Hematopoietic multipotent progenitor cell treated with erythropoietin and hydrocortisone succinate and interleukin-3 and kit ligand, for 8 days (in vitro differentiated cells): ENCODE measurements at places on chromosomes 13 and 19.

GRCh38 chr13:109160357-109160756 lies 530.9 kb downstream of the MYO16 start:
- no peak for DNase-seq

GRCh38 chr19:40684280-40684679 lies 6.2 kb downstream of the NUMBL start:
- DNase-seq: no peak

DNA sequence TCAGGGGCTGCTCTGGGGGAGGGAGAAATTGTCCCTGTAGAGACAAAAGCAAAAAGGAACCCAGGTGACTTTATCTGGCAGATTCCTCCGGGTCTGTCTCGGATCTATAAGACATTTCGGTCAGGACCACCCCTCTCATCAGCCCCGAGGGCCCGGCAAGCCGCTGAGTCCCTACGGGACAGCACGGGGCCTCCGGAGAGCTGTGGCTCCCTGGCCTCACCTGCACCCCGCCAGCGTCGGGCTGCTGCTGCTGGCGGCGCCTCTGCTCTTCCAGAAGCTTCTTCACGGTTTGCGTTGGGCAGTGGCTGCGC lies 1.9 kb downstream of the NFKBID start:
- DNase-seq: no peak

DNA sequence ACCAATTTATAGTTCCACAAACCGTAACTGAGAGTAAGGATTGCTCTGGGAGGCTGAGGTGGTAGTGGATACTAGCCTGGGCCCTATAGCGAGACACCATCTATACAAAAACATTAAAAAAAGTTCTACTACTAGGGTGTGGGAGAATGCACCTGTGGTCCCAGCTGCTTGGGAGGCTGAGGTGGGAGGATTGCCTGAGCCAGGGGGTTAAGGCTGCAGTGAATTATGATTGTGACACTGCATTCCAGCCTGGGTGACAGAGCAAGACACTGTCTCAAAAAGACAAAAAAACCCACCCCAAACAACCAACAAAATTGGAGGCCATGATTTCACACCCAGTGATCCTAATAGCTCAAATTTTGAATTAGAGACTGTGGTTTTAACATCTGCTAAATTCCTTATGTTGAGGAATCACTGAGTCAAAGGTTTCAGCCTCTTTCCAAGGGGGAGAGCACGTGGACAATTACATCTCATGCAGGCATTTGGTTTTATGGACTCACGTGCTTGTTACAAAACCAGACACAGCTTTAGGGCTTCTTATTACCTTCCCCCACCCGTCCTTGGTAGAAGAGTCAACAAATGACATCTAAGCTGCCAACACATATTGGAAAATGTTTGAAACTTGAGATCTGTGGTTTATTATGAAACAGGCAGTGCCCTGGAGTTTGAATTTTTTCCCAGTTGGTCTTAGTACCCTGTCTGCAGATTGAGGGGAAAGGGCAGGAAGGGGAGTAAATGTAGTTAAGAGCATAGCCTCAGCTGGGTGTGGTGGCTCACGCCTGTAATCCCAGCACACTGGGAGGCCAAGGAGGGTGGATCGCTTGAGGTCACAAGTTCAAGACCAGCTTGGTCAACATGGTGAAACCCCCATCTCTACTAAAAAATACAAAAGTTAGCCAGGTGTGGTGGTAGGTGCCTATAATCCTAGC lies 18.5 kb downstream of the CYP2A6 start:
- DNase-seq: peak; percentile 30

GRCh38 chr13:106187501-106188095 lies 347.9 kb downstream of the EFNB2 start:
- DNase-seq: no peak

GRCh38 chr19:6312018-6312417 lies 21.4 kb downstream of the ACER1 start:
- no peak for DNase-seq

DNA sequence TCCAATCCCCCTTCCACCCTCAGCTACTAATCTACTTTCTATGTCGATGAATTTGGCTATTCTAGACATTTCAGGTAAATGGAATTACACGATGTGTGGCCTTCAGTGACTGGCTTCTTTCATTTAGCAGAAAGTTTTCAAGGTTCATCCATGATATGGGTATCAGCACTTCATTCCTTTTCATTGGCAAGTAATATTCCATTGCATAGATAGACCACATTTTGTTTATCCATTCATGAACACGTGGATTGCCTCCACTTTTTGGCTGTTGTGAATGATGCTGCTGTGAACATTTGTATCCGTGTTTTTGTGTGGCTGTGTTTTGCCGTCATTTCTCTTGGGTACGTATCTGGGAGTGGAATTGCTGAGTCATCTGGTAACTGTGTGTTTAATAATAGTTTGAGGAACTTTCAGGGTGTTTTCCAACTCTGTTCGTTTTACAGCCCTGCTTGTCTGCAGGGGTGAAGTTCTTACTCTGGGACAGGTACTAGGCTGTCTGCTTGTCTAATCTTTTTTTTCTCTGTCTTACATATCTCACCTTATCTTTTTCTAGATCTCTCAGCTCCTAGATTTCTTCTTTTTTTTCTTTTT lies 32.5 kb downstream of the MARK4 start:
- peak; percentile 36 for DNase-seq

- no peak for DNase-seq
Measured at GRCh38 chr19:17835182-17836006, 12.4 kb downstream of the JAK3 start.

GRCh38 chr19:5738423-5738822 lies 18.0 kb downstream of the CATSPERD start:
- no peak for DNase-seq

- DNase-seq: no peak
Measured at GRCh38 chr13:48504606-48505005, 28.3 kb downstream of the RCBTB2 start.

- DNase-seq: no peak
Measured at GRCh38 chr13:27578121-27579030, 42.0 kb downstream of the LNX2 start.

- no peak for DNase-seq
Measured at GRCh38 chr19:7304200-7304599, 10.0 kb upstream of the INSR start.

DNA sequence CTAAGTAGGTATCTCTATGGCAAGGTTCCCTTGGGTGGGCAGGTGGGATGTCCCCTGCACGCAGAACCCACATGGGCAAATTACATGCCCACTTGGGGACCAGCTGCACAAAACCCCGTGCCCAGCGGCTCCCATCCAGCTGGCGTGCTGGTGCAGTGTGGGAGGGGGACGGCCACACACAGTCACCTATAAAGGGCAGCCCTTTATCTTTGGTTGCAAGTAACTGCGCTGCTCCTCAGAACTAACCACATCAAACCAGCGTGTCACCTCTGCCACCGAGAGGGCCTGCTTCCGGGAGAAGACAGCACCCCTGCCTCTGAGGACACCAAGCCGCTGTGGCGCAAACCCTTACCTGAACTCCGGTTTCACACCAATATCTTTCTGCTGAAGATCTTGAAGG lies 32.2 kb downstream of the ANKRD27 start:
- DNase-seq: no peak

DNA sequence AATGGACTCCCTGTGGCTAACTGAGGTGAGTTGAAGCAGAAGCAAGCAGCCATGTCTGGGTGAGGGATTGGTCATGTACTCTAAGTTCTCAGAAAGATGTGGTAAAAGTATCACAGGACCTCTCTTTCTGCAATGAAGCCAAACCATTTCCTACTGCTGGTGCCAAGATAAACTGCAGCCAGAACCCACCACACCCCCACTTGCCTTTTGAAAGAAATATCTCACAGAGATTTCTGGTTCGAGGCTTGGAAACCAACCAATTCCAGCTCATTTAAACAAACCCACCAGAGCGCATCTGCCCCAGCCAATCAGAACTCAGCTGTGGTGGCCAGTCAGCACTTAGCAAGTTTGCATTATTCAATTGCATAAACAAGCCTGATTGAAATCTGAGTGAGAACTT lies 204.5 kb upstream of the ATXN8OS start:
- DNase-seq: no peak

GRCh38 chr19:1582201-1582600 lies 10.5 kb downstream of the MBD3 start:
- DNase-seq: no peak

GRCh38 chr13:67726979-67727378 lies 496.8 kb upstream of the PCDH9 start:
- no peak for DNase-seq

- DNase-seq: no peak
Measured at GRCh38 chr13:40787062-40787461, 2.3 kb upstream of the SLC25A15 start.

DNA sequence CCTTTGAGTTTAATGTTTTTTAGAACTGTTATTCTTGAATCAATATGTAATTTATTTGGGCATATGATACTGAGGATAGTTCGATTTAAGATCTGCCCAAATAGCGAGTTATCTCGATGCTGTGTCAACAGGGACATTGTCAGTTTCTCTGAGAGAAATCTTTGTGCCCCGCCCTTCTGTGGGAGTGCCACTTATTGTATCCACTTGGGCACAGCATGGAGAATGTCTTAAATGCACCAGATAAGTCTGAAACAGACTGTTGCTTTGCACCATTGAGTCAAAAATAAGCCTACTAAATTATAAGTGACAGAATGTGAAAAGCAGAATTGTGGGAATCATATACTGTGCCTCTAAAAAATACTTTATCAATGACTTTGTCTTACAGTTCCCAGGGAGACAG lies 45.6 kb downstream of the RNASEH2B start:
- peak; percentile 70 for DNase-seq

DNA sequence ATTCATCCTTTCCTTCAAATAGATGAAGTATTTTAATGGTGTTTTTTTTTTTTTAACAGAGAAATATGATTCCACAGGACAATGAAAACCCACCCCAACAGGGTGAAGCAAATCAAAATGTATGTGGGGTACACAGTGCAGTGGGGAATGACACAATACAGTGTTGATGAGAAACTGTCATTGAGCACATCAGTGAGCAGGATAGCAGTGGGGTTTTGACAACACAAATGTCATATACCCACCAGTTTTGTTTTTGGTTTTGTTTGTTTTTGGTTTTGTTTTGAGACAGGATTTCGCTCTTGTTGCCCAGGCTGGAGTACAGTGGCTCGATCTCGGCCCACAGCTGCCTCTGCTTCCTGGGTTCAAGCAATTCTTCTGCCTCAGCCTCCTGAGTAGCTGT lies 29.2 kb downstream of the ZNF844 start:
- peak; percentile 10 for DNase-seq

GRCh38 chr19:46574533-46574932 lies 26.6 kb upstream of the CALM3 start:
- DNase-seq: peak; percentile 55

GRCh38 chr13:92354583-92354982 lies 872.0 kb upstream of the GPC6 start:
- no peak for DNase-seq

DNA sequence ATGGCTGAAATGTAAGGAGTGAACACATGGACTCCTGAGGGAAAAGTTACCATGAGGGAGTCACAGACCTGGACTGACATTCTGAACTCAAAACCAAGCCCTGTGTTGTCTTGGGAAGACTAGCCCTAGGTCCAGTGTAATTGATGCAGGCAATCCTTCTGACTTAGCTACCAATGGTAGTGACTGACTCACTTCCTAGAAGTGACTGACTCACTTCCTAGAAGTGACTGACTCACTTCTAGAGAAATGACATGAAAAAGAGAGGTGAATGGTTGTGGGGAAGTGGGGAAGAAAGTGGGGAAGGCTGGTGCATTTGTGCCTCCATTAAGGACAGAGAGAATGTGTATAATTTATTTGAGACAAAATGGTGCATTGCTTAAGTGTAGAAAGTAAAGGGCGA lies 49.9 kb downstream of the EDNRB start:
- DNase-seq: no peak

DNA sequence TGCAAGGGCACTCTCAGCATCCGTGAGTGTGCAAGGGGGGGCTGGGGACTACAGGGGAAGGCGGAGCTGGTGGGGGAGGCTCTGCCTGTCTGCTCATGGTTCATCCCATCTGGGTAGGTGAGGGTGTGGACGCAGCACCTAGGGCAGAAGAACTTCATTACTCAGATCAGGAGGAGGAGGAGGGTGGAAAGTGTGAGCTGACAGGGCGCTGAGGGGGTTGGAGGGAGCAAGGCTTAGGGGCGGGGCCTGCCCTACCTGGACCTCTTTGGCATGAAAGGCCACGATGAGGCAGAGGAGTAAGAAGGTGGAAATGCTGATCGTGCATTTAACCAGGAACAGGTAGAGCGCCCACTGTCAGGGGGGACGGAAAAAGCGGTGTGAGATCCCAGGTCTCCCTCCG lies 4.5 kb downstream of the KCNN4 start:
- no peak for DNase-seq

DNA sequence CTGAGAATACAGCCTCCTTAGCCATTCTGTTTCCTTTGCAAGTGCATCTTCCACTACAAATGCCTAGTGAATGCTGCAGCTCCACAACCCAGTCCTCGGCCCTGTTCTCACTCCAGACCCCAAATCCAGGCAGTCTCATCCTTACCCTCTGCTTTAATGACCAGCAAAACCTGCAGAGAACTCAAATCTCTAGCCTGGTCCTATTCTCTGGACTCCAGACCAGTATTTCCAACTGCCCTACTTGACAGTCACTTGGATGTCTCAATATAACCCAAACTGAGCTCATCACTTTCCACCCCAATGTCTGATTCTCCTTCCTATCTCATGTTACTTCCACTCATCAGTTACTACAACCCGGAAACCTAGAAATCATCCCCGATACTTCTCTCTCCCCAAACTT lies 2.6 kb upstream of the EBPL start:
- no peak for DNase-seq

GRCh38 chr13:26779321-26779720 lies 18.7 kb upstream of the GPR12 start:
- no peak for DNase-seq

DNA sequence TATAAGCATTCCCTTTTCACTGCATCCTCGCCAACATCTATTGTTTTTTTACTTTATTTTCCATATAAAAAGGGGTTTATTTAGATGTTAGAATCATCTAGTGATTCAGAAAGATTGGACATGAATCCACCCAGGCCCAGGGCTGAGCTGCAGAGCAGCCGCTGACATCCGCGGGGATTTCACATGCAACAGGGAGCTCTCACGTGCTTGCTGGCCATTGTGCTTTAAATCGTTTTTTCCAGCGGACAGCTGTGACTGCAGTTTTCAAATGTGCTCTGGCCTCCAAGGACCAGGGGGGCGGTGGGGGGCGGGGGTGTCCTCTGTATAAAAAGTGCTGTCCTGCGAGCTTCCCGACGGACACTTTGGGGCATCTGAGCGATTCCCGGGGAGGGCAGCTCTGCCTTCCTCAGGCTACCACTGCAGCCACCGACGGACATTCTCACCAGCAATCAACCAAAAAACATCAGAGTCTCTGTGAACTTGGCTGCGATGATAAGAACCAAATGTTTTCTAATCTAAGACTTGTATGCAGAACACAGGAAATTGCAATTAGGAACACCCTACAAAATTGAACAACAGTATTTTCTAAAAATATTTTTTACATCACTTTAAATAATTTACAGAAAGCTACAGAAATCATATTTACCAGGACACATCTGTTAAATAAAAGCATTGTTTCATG lies 12.6 kb downstream of the RB1 start:
- peak; percentile 51 for DNase-seq

- DNase-seq: no peak
Measured at GRCh38 chr13:74625541-74625940, 491.3 kb upstream of the KLF12 start.
